ENCODE measurements at places on chromosomes 4 and X. TPM values are rescaled to one million over a fixed set of nuclear protein-coding genes. Genes with fewer than 3 reads are reported as not detected.

GRCh38 chrX:126770179-126770578 lies 49.4 kb upstream of the PRR32 start:
- DNase-seq: peak; percentile 1

- no peak for DNase-seq
These were observed 44.9 kb downstream of the GPM6A start for GRCh38 chr4:175767150-175767549.

- no peak for DNase-seq
These were observed 349.9 kb upstream of the KLF3 start for GRCh38 chr4:38313999-38314561.

Gene ANKRD17
- 48.1 TPM for polyA plus RNA-seq
